Activated B cell treated with CpG ODN at 0.5 μM for 24 hours (primary cell): ENCODE measurements at places on chromosomes 6 and 20. TPM values are rescaled to one million over a fixed set of nuclear protein-coding genes. Genes with fewer than 3 reads are reported as not detected.

GRCh38 chr6:6815732-6816131, 227.2 kb downstream of the LY86 start:
- no peak for DNase-seq
- H3K36me3 ChIP-seq, result no peaks in the 10 kb centered on the region
- no peak overlapping the region for H3K27ac ChIP-seq
- peaks cover 36% of the 10 kb centered on the region for H3K4me1 ChIP-seq
- H3K27me3 ChIP-seq, result peaks cover 5% of the 10 kb centered on the region

PRICKLE4 gene
- total RNA-seq, result 0.75 TPM in 1 of 2 replicates, not detected in the other

PRDM1 gene
- total RNA-seq, result 16.3 and 16.4 TPM in 2 replicates

DNA sequence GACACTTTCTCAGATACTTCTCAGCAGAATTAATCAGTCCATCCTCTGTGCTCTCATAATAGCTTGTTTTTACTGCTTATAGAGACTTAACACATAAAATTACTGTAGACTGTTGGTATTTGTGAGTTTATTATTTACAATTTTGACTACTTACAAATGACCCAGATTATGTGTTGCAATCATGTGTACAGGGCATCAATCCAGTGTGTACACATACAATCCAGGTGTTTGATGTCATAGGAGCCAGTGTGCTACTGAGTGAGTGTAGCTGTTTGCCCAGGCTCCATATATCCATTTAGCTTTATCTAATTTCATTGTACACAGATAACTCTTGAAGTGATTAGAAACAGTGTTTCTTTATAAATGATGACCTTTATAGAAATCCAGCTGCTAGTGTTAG, 31.3 kb downstream of the TRMT11 start:
- DNase-seq, result no peak
- no peaks in the 10 kb centered on the region for H3K4me1 ChIP-seq
- H3K4me3 ChIP-seq, result no peak overlapping the region
- no peak overlapping the region for H3K27ac ChIP-seq

SCRT2 gene
- total RNA-seq, result not detected in 2 replicates

DNA sequence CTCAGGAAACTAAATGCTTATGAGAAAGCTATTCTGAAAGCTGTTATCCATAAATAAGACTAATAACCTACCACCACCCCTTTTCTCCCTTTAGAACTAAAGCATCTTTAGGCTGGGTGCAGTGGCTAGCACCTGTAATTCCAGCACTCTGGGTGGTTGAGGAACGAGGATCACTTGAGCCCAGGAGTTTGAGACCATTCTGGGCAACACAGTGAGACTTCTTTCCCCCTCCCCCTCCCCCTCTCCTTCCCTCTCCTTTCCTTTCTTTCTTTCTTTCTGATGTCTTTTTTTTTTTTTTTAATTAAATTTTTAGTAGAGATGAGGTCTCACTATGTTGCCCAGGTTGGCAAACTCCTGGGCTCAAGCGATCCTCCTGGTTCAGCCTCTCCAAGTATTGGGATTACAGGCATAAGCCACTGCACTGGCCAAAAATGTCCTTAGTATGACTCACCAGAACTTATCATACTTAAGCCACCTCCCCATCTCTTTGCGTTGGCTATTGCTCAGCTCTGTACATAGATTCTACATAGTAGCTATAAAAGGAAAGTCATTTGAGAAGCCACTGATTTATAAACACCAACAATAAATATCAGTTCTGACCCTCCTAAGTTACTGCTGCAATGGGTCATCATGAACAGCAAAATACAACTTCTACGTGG, 54.8 kb upstream of the SPDEF start:
- peaks cover 9% of the 10 kb centered on the region for H3K4me1 ChIP-seq
- no peak overlapping the region for H3K4me3 ChIP-seq
- H3K27me3 ChIP-seq, result no peaks in the 10 kb centered on the region
- DNase-seq, result no peak
- H3K27ac ChIP-seq, result no peak overlapping the region

TBC1D7 gene
- total RNA-seq, result 17.3 and 18.5 TPM in 2 replicates
